ENCODE measurements at places on chromosomes 12 and 14.

- DNase-seq = no peak
Observed at GRCh38 chr14:69715725-69716477, 51.0 kb upstream of the SRSF5 start.

- no peak for DNase-seq
Observed at GRCh38 chr12:108063192-108063591, 65.9 kb upstream of the WSCD2 start.

DNA sequence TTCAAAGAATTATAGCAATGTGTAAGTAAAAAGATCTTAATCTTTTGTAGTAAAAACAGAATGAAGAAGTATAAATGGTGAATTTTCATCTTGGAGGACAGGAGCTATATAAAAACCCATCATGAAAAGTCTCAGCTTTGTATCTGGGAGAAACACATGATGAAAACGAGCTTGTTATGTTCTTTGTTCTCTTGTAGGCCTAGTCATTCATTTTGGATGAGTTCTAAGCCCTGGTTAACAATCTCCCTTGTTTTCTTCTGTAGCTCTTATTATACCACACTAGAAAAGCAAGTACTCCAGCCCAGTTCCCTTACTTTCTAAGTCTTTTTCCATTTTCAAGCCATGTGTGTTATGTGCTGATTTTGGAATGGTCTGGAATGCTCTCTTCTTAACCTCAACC is 463.5 kb upstream of the RGS6 start:
- DNase-seq = no peak

DNA sequence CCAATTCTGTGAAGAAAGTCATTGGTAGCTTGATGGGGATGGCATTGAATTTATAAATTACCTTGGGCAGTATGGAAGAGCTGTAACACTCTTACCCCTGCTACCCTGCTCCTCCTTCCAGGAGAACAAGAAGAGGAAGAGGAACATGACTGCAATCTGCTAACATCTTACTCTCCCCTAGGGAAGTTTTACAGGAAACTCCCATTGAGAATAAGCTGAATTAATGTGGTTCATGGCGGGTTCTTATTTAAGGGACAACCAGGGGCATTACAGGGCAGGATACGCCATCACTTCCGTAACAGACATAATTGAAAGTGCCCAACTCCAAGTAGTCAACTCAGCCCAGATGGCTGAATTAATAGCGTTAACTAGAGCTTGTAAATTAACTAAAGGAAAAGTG is 9.4 kb upstream of the PSMC1 start:
- DNase-seq = no peak

DNA sequence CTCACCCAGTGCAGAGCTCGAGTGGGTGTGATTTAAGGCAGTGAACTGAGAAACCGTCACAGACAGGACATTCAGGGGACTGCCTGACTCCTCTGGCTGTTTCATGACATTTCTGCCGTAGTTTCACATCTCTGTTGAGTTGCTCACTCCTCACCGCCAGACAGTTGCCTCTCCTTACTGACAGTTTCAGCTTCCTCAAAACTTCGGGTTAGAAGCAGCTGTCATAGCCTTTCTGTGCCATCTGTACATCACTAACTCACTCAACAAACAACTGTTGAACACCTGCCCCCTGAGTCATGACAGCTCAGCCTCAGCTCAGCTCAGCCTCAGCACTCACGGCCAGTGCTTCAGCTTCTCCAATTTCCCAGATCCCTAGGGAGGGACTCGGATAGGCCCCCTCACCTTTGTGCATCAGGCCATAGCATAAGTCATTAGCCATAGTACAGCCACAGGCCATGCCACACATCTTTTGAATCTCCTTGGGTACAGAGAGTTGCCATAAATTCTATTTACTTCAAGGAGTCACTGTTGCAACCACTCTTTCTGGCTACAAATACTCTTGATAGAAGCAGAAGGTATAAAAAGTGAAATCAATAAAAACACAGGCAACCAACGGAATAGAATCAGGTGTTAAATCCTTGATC is 6.2 kb upstream of the SLC15A4 start:
- peak; percentile 29 for DNase-seq

- no peak for DNase-seq
Observed at GRCh38 chr12:113287146-113287898, 47.6 kb downstream of the SLC8B1 start.

DNA sequence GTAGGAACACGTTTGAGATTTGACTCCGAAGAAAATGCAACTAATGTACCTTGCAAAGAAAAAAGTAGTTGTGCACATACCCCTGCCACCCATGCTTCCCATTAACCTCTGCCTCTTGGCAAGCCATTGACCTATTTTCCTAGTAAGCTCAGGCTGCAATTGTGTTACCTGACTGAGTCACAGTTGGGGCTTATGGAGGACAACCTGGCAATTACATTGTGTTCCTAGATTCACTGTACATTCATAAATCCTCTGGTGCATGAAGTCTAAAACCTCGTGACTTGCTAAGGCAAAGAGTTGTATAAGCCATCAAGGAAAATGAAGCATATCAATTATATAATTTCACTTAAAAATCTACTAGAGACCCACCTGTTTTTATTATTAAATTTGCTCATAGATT is 62.0 kb upstream of the DUSP6 start:
- DNase-seq = no peak

GRCh38 chr12:26113853-26114719 is 10.8 kb downstream of the BHLHE41 start:
- DNase-seq = peak; percentile 55

DNA sequence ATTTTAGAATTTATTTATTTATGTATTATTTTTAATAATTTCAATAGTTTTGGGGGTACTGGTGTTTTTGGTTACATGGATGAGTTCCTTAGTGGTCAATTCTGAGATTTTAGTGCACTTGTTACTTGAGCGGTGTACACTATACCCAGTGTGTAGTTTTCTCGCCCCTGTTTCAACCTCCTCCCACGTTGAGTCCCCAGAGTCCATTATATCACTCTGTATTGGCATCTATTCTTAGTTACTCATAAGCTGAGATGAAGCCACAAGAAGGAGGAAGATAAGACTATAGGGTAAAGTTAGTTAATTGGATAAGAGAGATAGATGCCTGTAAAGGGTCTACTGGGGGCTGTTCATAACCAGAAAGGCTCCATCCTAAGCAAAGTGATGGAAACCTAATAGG is 4.0 kb downstream of the C1S start:
- DNase-seq = no peak

DNA sequence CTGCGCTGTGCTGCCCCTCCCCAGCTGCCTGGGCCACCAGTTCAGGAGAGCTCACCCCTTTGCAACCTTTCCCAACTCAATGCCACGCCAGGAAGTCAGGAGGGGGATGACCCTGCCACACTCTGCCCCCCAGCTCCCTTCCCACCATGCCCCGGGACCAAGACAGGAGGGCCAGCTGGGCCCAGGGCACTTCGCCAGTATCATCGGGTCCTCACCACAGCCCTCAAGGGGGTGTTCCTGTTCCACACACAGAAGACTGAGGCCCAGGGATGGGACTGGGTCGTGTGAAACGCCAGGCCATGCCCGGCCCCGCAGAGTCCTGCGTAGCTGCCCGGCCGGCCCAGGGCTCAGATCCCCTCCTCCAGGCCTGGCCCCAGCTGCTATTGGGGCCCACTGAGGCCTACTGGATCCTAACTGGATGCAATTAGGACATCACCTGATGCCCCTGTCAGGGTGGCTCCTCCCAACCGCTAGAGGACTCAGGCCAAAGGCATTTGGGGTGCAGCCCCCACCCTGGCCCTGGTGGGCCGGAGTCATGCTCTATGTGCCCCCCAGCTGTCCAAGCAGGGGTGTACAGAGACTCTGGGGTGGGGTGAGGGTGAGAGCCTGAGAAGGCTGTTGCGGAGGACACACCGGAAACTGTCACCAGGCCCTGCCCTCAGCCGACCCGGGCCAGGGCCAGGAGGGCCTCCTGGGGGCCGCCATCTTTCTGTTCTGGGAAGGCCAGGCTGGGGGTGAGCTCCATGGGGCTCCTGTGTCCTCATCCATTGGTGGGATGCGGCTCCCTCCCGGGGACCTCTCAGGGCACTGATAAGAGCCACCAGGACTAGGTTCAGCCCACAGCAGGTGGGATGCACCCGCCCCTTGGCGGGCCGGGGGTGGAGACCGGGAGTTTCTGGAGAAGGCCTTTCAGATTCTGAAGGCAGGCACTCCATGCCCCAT is 29.3 kb upstream of the ANKRD9 start:
- DNase-seq = no peak

- no peak for DNase-seq
Observed at GRCh38 chr12:88985011-88985410, 367.3 kb downstream of the DUSP6 start.

GRCh38 chr12:42957561-42958290 is 368.2 kb upstream of the PRICKLE1 start:
- no peak for DNase-seq

GRCh38 chr12:14650789-14651188 is 45.6 kb downstream of the GUCY2C start:
- DNase-seq = no peak

- DNase-seq = no peak
Observed at GRCh38 chr12:78249578-78249977, 418.9 kb downstream of the NAV3 start.

GRCh38 chr14:80047761-80048160 is 163.5 kb downstream of the DIO2 start:
- DNase-seq = no peak

DNA sequence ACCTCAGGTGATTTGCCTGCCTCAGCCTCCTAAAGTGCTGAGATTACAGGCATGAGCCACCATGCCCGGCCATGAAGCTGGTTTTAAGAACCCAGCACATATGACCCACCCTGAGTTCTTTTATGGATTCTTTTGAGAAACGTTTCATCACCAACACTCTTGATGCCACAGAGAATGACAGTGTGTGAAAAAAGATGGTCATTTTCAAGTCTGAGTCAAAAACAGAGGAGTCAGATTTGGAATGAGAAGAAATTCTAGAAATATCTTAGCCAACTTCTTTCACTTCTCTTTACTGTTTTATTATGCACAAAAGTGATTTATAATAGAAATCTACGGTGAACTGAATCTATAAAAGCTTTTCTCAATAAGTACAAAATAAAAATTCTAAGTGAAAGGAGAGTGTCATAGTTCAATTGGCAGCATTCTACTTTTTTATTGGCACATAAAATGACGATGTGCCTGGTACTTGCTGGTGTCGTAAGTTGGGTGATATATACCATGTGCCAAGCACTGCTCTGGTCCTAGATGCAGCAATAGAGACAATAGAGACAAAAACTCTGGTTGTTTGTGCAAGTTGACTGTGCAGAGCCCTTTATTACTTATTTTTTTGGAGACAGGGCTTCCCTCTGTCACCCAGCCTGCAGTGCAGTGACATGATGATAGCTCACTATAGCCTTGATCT is 33.9 kb downstream of the CCDC177 start:
- DNase-seq = no peak

DNA sequence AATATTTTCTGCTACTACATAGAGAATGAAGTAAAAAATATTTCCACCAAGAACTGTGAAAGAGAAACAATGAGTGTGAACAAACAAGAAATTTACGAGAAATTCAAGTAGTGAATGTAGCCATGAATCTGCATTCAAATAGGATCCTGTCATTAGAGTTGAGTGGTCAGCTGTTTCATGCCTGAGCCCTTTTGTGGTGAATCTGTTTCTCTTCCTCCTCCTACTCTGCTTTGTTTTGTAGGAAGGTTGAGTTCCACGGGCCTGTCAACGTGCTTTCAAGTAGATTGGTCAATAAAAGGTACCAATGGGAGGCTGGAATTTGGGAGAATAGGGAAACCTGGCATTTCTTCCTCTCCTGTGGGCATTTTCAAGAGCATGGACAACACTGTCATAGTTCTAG is 1749.6 kb upstream of the FLRT2 start:
- DNase-seq = no peak

GRCh38 chr14:89407856-89408255 is 9.2 kb downstream of the FOXN3 start:
- no peak for DNase-seq

- DNase-seq = no peak
Observed at GRCh38 chr12:128818065-128819022, 5.4 kb downstream of the SLC15A4 start.

GRCh38 chr12:26384536-26384935 is 189.2 kb downstream of the SSPN start:
- no peak for DNase-seq

DNA sequence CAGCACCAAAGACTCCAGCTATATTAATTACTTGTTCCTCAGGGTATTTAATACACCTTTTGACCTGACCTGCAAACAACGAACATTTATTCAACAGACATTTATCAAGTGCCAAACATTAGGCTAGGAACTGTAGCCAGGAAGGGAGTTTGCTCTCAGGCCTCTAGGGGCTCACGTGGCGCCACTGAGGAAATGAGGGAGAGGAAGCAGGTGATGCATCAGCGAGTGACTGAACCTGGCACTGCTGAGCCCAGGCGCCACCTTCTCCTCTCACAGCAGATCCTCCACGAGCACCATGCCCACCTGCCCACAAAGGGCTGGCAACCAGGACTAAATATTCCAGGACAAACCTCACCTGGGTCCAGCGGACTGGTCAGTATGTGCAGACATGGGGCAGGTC is 50.2 kb downstream of the SETD3 start:
- peak; percentile 21 for DNase-seq

DNA sequence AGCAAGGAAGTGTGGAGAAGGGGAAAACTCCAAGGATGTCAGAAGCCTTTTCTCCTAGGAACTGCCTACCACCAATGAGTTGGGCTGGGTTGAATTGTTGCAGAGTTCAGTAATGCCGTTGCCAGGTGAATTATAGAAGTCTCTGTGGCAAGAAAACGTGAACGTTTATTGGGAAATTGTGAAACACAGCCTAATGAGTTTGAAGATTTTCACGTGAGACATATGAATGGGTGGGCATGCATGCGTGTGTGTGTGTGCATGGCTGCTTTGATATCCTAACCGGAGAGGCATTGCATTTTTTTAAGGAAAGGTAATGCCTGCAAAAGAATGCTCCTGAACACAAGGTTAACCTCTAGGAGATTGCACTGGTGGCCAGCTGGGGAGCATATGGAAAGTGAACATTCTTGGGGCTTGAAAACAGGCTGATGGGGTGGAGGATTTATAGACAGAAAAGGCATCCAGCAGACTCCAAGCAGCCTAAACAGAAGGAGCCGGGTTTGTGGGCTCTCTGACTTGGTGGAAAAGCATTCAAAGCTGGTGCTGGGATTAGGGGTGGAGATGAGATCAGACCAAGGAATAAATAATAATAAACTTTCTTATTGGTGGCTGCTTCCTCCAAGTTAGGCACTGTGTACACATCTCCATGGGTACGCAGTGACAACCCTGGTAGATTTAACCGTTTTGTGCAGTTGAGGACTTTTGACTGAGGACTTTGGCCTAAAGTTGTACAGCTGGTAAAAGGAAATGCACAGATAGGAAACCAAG is 67.8 kb downstream of the NTF3 start:
- DNase-seq = no peak

GRCh38 chr12:49621651-49622500 is 1.5 kb upstream of the PRPF40B start:
- no peak for DNase-seq

GRCh38 chr12:27821259-27821973 is 41.4 kb upstream of the MANSC4 start:
- peak; percentile 81 for DNase-seq

All from CD4-positive, alpha-beta T cell treated with Interleukin-15 for 4 hours (primary cell).